ENCODE measurements at places on chromosomes 3 and 15. TPM values are rescaled to one million over a fixed set of nuclear protein-coding genes. Genes with fewer than 3 reads are reported as not detected.

ADAMTSL3 gene
- total RNA-seq, result not detected

KCNAB1 gene
- total RNA-seq, result not detected

AGTR1 gene
- not detected for total RNA-seq

SLC24A1 gene
- total RNA-seq, result 5.8 TPM

BFSP2 gene
- total RNA-seq, result 0.55 TPM
